NCI-H2081 (cell line): ENCODE measurements at places on chromosomes 2 and 18.

DNA sequence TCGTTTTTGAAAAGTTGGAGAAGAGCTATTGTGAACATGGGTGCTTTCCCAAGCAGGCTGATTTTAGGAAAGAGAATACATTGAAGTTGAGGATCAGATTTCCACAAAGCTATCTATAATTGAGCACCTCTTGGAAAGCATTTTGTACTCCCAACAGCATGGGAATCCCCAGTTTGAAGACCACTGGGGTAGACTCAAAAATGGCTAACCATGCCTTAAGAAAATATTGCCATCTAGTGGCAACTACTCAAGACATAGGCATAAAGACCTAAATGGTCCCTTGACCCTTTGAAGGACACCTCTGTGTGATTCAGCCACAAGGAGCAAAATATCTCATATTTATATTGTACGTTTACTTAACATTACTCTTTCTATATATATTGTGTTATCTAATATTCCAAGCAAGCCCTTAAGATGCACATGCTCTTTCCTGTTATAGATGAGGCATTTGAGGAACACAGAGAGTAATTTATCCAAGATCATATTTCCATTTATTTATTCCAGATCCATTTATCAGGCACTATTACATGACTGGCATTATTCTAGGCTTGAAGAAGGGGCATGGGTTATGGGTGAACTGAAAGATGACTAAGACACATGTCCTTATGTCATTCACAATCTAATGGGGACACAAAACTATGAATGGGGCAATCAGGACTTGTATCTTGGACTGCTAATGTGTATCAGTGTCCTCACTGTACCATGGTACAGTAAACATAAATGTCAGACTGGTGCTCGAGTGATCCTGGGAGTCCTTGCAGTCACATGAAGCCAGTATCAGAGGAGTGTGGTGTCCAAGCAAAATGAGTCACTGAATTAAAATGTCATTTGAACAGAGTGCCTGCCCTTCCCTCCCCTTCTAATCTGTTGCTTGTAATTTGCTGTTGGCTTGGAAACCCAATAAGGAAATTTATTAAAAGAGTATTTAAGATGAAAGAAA is 121.0 kb upstream of the XPO1 start:
- peak; percentile 26 for DNase-seq

DNA sequence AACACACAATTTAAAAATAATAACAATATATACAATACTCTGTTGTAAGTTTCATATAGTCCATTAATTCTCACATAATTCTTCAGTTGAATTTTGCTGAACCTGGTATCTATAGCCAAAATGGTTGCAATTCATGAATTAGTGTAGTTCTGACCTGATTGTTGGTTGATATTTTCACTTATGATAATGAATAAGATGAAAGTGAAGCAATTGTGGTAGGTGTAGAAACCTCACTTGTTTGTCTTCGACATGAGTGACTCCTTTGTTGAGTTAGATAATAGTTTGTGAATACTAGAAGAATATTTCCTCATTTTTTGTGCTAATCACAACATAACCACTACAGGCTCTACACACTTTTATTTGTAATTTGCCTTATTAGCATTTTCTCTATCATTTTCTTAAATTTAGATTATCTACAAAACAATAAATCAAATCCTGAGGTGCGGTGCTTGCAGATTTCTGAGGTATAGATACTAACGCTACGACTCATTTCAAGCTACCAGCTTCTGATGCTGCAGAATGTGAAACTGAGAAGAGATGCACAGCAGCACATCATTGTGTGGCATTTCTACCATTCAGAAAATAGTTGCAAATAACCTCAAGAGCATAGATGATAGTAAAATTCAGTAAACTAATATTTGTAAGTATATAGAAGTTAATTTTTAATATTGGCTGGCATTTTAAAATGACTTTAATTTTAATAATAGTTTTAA is 117.9 kb downstream of the KCNH7 start:
- no peak for DNase-seq

DNA sequence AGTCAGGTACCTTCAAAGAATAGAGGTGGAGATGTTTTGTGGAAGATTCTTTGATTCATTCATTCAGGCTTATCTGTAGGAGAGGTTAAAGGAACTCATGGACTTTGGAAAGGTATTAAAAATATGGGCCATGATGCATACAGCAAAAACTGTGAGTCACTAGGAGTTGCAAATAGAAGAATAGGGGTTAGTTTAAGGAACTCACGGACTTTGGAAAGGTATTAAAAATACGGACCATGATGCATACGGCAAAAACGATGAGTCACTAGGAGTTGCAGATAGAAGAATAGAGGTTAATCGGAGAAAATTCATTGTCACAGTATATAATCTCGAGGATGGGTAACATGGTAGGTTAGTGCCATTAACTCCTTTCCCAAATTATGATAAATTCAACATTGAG is 41.2 kb downstream of the SLC9A2 start:
- DNase-seq = no peak

DNA sequence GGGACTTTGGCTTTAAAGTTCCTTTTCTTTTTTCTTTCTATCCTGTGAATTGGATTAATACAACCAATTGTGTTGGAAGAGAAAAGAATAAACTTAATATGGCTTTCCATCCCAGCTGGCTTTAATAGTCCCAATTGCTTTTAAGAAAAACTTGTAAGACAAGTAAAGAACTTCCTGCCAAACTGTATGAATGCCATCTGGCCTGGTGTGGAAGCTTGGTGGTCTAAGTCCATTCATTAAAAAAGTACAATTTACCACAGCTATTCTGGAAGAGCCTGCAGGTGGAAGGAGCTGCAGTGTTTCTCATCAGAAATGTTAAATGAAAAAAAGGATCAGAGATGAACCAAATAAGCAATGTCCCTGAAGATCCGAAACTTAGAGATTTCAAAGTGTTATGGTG is 103.9 kb downstream of the KLHL14 start:
- no peak for DNase-seq

DNA sequence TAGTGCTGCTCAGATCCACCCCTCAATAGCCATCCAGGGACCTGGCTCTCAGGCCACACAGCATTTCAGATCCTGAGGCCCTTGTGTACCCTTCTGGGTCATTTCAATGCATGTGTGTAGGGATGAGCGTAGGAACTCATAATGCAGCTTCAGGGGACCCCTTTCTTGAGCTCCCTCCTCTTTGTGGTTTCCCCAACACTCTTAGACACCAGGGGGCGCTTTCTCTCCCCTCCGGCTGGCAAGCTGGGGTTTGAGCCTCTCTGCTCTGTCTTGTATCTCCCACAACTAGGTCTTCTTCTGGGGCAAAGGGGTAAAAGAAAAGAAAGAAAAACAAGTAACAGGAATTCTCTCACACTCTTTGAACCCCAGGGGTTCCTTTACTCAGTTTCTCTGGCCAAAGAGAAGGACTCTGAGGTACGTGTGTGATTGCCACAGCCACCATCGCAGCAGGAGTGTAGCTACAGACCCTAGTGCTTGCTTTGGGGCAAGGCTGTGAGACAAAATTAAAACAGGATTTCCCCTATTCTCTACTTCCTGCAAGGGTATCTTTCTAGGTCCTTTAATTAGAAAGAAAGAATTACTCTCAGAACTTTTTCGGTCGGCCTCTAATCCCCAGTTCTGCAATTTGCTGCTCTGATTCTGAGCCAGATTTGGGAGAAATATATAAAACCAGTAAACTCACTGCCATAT is 38.0 kb downstream of the CABYR start:
- DNase-seq = peak; percentile 34

DNA sequence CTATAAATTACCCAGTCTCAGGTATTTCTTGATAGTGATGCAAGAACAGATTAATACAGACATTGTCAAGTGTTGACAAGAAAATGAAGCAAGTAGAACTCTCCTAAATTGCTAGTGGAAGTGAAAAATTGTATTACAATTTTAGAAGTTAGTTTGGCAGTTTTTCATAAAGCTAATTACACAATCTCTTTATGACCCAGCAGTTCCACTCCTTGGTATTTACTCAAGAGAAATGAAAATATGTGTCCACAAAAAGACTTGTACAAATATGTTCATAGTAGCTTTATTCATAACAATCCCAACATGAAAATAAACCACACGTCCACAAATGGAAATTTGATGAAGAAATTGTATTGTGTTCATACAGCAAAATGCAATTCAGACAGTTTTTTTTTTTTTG is 49.4 kb downstream of the PDE1A start:
- DNase-seq = no peak

DNA sequence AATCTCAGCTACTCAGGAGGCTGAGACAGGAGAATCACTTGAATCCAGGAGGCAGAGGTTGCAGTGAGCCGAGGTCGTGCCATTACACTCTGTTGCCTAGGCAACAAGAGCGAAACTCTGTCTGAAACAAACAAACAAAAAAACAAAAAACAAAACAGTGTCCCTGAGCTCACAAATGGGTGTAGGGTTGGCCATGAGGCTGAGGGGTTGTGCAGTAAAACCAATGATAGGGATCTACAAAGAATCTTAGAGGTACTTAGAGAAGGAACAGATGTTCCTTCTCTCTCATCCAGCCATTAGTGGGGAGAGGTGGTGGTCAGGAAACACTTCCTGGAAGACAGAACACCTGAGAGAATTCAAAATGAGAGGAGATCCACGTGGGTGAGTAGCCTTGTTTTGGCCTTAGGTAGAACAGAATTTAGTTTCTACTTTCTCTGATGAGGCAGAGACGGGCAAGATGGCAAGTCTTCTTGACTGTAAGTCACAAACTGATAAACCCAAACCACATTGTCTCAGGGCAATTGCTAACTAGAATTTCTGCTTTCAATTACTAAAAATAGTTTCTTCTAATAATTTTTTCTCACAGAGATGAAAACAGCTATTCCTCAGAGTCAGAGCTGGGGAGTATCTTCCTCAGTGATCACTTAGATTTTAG is 61.5 kb upstream of the PPM1B start:
- no peak for DNase-seq

DNA sequence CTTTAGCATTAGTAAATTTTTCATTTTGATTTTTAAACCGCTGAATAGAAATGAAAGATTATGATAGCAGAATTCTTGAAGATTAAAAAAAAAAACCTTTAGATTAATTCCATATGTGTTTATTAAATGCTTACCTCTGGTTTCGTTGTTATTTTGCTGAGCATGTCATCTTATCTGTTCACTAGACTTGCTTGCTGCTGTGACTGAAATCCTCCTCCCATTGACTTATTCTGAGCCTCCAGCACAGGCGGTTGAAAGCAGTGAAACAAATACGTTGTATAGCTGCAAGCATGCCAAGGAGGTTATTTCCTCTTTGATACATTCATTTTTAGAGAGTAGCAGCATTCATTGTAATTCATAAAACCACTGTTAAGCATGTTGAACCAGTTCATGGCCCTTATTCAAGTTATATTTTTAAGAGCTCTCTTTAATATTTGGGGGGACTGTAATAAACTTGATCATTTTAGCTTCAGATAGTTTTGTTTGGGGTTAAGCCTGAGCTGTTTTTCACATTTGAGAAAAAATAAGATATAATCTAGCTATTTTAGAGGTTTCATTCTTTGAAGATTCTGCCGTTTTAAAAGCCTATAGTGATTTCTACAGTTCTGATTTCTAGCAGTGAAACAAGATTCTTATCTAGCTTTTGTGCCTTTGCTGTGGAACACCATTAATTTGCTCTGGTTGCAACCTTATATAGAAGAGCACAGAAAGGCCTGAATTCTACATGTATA is at the start of gene HTR2B:
Gene HTR2B (minus strand): TSS at position 205 of the 731 bp plus-strand sequence. CDS start 1,278 bp downstream, outside the sequence.
- DNase-seq = no peak

DNA sequence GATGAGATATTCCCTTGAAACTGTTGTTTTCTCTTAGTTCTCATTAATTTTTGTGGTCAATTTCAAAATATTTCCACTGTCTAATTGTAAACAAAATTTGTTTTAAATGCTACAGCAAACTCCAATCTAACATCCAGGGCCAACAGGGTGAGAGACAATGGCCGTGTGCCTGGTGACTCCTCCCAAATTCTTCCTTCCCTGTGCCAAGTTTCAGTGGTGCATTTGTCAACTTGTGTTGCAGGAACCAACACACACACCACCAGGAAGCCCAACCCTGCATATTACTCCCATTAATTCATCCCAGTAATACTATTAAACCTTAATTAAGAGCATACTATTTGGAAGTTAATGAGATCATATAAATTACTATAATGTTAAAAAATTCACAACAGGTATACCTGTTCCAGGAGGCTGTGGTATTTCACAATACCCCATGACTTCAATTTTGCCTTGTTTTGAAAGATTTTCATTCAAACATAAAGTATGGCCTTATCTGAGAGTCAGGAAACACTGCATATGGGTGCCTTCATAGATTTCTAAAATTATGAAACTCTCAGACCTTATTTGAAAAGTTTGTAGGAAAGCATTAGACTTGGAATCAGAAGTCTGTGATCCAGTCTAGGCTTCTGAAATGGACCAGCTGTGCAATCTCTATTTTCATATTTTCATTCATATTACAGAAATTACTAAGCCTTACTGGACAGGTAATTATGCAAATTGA is 1.1 kb downstream of the SERPINB2 start:
- no peak for DNase-seq

DNA sequence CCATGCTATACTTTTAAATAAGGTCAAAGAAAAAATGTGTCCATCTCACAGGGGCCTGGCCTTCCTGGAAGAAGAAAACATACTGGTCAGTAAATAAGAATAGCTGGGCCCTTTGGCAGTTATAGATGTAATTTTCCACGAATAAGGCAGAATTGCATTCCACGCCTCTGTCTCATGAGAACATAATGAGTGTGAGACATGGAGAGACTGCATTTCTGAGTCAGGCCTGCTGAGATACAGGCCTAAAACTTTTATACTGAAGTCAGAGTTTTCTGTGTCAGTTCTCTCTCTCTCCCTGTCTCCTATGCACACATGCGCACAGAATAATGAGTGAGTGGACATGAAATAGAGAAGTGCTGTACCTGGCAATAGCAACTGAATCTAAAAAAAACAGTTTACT is 20.4 kb upstream of the IL1R1 start:
- DNase-seq = no peak

DNA sequence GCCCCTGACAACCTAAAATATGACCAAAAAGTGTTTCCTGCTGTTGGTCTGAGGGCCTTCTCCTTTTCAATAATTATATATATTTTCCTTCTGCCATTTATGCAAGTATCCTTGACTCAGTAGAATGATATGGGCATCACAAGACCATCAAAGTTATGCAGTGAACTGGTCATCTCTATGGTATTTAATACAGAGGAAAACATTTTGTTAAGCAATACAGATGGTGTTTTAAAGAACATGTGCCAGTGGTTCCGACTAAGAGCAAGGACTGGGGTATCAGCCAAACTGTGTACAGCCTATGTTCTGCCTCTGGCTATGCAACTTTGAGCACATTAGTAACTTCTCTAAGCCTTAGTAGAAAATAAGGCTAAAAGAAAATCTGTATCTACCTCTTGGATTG is 179.0 kb downstream of the TRABD2A start:
- DNase-seq = no peak

- DNase-seq = no peak
Measured at GRCh38 chr2:715038-715437, 37.8 kb upstream of the TMEM18 start.

DNA sequence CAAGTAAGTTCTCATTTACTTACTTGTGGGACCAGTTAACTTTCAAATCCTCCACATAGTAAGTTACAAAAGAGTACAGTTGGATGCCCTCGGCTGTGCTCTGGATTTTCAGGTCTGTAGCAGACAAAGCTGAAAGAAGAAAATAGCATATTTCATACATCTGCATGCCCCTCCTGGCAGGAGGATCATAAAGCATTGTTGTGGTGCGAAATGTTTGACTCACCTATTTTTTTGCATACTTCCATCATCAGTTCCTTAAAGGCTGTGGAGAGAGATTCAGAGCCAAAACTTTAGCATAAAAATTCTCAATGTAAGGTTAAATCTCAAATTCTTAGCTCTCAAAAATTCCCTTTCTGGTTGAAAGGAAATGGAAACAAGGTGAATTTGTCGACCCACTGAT is 70.8 kb upstream of the LPIN2 start:
- no peak for DNase-seq

- no peak for DNase-seq
Measured at GRCh38 chr18:9708434-9709303, 568 bp downstream of the RAB31 start.

GRCh38 chr2:192741889-192742288 is 547.2 kb upstream of the TMEFF2 start:
- peak; percentile 11 for DNase-seq
